Hepatocyte (in vitro differentiated cells): ENCODE measurements at places on chromosomes 5 and 9. TPM values are rescaled to one million over a fixed set of nuclear protein-coding genes. Genes with fewer than 3 reads are reported as not detected.
A peak's percentile ranks its signal among the peaks of the same experiment; 100 is the strongest.

DNA sequence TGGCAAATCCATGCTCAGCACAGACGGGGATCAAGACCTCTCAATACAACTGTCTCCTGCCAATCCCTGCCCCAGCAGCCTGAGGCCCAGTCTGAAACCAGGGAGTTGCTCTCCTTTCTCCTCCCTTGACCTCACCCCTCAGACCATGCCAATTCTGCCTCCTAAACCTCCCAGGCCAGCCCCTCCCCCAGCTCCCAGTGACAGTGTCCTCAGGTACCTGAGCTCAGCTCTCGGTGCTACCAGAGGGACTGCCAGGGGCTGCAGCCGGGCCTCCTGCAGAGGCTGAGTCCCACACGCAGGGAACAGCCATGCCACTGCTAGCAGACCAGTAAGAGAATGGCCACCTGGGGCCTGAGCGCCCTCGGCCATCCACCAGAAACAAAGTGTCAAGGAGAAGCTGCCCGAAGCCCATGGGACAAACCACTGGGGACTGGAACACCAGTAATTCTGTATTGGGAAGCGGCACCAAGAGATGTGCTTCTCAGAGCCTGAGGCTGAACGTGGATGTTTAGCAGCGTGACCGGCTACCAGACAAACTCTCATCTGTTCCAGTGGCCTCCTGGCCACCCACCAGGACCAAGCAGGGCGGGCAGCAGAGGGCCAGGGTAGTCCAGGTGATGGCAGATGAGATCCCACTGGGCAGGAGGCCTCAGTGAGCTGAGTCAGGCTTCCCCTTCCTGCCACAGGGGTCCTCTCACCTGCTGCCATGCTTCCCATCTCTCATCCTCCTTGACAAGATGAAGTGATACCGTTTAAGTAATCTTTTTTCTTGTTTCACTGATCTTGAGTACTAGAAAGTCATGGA lies 557 bp upstream of the IL3 start:
- DNase-seq = no peak

DNA sequence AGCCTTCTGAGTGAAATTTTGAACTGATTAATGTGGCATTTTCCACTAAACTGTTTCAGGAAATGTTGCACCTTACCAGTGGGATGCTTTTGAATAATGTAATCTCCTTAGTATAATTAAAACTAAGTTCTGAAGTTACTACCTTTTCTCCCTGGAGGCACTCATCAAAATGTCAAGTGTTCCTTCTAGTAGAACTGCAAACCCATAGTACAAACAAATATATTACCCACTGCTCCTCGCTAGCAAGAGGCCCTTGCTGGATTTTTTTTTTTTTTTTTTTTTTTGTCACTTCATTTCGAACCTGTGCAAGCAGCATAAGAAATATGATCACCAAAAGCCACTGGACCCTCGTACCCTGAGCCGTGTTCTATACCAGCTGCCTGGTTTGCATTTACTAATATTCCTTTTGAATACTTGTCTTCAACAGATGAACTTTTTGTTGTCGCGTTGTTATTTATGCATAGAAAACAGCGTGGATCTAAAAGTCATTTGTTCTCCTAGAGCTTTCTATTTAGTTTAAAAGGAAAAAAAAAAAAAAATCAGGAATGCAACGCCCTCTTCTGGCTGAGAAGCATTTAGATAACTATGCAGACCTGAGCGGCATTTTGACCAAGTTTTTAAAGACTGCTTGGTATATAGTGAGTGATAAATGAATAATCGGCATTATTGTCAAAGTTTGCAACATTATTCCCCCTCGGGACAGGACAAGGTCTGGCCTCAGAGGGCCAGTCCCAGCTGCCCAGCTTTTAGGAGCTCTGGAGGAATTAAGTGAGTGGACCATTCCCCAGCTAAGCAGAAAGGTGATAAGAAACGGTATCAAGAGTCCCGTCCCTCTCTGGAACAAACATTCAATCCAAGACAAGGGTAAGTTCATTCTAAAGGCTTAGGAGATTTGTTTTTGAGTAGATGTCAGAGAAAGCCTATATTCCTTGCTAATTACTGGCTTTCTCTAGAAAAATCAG lies 162.5 kb upstream of the KIF2A start:
- peak; percentile 59 for DNase-seq

GRCh38 chr9:133683586-133684120 lies 47.5 kb downstream of the DBH start:
- DNase-seq = no peak

GRCh38 chr5:19175776-19176570 lies 812.0 kb downstream of the CDH18 start:
- no peak for DNase-seq

The CDKN2B gene
- polyA plus RNA-seq = 6.0 and 15.1 TPM in 2 replicates

DNA sequence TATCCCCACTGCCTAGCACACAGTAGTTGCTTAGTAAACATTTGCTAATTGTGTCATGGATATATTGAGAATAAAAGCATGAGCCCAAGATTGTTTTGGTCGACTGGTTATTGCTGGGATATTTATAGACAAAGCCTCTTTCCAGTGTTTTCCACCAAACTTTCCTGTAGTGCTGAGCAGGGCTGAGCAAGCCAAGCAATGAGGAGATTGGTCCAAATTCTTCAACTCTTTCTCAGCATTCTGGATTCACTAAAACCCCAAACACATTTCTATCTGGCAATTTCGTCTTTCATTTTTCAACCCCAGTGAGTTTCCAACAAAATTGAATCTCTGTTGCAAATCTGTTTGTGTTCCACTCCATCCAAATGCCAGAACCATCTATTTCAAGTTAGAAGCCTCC lies 31.9 kb upstream of the TARS1 start:
- DNase-seq = no peak

The TSSK1B gene
- not detected in 2 replicates for polyA plus RNA-seq

DNA sequence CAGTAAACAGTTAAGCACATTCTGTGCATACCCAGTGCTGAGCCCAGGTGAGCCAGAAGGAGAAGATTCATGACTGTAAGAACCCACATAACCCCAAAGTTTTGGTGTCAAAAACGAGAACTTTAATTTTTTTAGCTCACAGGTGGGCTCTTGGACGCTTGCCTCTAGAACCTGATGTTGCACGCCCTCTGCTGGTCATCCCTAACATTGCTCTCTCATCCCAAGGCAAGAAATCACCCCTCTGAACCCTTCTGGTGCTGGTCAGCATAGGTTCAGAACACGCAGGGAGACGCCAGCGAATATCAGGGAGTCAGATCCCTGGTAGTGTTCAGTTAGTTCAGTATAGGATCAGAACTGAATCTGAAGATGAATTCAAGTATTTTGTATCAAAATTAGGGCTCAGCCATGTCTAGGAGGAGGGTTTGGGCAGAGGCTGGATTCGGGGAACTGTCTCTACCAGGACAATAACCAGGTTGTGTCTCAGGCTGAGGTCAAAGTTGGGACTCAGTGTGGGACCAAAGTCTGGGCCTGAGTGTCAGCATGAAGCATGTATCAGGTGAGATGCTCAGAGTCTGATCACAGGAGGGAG lies 4.1 kb upstream of the DNAJB5 start:
- peak; percentile 79 for DNase-seq

DNA sequence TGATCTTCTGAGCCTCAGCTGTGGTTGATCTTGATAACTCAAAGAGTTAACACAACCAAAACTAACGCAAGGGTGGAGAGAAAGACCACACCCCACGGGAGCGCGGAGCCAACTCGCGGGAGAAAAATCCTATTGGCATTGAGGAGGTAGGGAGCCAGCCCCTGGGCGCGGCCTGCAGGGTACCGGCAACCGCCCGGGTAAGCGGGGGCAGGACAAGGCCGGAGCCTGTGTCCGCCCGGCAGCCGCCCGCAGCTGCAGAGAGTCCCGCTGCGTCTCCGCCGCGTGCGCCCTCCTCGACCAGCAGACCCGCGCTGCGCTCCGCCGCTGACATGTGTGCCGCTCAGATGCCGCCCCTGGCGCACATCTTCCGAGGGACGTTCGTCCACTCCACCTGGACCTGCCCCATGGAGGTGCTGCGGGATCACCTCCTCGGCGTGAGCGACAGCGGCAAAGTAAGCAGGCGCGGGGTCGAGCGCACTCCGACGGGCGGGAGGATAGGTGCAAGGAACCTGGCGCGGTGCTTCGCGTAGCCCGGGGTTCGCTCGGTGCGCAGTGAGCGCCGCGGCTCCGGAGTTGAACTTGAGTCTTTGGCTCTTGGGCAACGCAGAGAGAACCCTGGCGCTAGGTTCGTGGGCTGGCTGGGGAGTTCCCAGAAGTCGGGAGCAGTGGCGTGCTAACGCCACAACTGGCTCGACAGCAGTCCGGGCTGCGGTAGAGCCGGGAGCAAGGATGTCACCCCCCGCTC lies at the start of gene GDA:
Gene GDA, plus strand, starts transcription at position 210 of the 745 bp plus-strand sequence. Its CDS starts 120 bp downstream, at position 330.
- DNase-seq = peak; percentile 44

- peak; percentile 55 for DNase-seq
Observed at GRCh38 chr9:124510650-124511425, 3.6 kb upstream of the NR5A1 start.

DNA sequence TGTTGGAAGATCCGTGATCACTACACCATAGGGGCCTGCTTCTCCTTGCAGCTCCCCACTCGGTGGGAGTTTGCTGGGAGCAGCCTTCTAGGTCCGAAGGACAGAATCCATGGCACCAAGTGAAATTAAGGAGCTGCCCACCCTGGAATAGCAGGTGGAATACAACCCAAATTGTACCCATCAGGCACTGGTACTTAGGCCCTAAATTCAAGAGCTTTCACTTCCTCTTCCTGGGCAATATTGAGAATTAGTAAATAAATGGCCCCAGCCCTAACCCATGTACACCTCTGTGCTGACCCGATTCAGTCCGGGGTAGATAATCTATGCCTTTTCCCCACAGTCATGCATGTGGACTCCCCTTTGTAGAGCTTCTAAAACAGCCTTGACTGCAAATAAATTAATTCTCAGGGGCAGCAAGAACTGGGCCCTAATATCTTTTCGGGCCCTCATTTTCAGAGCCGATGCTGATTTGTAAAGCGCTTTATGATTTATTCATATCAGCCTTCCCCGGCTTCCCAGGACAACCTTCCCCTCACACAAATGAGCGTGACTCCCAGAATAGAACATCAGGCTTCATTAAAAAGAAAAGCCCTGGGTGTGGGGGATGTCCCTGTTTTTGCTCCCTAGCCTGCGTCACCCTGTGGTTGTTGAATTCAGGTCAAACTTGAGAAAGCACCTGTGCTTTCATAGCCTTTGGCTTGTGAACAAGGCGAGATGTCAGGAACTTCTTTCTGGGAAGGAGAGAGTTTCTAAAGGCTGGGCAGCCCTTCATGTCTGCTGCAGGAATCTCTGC lies 126.1 kb upstream of the TBC1D2 start:
- no peak for DNase-seq

DNA sequence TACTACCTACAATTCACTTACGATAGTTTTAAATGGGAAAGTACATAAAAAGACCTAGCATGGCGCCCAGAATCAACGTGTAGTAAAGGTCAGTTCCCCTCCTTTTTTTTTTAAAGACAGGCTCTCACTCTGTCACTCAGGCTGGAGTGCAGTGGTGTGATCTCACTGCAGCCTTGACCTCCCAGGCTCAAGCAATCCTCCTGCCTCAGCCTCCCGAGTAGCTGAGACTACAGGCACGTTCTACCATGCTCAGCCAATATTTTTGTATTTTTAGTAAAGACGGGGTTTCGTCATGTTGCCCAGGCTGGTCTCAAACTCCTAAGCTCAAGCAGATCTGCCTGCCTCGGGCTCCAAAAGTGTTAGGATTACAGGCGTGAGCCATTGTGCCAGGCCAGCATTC lies 40.7 kb upstream of the MTMR12 start:
- no peak for DNase-seq

GRCh38 chr9:14515049-14515448 lies 178.2 kb downstream of the ZDHHC21 start:
- DNase-seq = no peak

DNA sequence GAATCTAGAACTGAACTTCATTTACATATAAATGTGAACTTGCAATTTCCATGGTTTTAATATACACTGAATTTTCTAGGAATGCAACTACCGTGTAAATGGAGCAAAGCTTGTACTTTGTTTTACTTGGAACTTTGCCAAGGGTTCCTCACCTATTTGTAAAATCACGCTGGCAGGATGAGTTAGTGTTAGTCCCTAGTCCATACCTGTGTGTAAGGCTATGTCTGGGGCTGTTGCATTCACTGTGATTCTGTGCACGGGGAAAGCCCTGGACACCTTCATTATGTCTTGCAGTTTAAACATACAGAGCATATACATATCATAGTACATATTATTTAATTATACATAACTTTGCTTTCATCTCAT lies 119.9 kb downstream of the PAX5 start:
- peak; percentile 37 for DNase-seq

DNA sequence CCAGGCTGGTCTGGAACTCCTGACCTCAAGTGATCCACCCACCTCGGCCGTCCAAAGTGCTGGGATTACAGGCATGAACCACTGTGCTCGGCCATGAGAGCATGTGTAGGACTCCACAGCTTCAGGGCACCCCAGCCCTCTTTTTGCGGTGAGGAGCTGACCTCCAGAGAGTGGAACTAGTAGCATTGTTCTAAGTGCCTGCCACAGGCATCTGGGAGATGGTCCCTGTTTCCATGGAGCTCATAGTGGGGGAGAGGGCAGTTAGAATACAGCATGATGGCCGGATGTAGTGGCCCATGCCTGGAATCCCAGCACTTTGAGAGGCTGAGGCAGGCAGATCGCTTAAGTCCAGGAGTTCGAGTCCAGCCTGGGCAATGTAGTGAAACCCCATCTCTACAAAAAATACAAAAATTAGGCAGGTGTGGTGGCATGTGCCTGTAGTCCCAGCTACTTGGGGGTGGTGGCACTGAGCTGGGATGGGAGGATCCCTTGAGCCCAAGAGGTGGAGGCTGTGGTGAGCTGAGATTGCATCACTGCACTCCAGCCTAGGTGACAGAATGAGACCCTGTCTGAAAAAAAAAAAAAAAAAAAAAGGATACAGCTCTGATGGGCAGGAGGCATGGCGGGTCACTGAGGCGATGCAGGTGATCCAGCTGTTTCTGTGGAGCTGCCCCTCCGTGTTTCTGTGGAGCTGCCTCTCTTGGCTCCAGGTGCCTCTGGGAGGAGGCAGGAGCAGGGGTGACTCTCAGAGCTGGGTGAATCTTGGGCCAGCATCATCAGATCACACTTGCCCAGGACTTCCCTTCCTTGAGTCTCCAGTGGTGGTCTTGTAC lies 4.2 kb downstream of the ASS1 start:
- no peak for DNase-seq

DNA sequence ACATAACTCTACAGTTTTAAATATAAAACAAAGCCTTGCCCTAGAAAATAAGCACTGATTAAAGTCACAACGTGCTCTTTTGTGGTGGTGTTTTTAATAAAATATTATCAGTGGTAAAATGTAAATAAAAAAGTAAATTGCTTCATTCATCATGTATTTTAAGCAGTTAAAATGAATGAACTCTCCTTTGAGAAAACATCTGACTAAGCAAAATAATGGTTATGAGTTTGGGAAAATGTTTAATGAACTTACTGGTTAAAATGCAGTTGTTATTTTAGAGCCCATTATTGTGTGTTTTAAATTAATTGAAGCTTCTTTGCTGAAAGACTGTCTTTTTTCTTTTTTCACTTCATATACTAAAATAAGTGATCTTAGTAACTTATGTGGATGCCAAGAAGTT lies 1007.5 kb upstream of the ARRDC3 start:
- DNase-seq = no peak

- DNase-seq = no peak
Observed at GRCh38 chr5:77957516-77957915, 181.4 kb upstream of the TBCA start.
